ENCODE measurements at places on chromosomes 3 and 15.

- no peak for DNase-seq
Observed at GRCh38 chr15:79962178-79962577, 8.8 kb downstream of the BCL2A1 start.

GRCh38 chr15:24944954-24945353, 9.8 kb upstream of the SNRPN start:
- no peak for DNase-seq

DNA sequence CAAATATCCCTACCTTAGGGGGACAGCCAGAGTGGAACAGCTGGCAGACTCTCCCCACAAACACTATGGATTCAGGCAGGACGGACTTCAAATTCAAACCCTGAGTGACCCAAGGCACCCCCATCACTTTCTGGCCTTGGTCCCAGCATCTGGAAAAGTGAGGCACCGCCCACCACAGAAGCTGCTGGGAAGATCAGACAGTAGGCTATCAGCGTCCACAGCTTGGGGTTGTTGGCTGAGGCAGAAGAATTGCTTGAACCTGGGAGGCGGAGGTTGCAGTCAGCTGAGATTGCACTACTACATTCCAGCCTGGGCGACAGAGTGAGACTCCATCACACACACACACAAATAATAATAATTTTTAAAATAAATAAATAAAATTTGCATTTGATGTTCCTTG, 8.5 kb downstream of the PFKFB4 start:
- no peak for DNase-seq

DNA sequence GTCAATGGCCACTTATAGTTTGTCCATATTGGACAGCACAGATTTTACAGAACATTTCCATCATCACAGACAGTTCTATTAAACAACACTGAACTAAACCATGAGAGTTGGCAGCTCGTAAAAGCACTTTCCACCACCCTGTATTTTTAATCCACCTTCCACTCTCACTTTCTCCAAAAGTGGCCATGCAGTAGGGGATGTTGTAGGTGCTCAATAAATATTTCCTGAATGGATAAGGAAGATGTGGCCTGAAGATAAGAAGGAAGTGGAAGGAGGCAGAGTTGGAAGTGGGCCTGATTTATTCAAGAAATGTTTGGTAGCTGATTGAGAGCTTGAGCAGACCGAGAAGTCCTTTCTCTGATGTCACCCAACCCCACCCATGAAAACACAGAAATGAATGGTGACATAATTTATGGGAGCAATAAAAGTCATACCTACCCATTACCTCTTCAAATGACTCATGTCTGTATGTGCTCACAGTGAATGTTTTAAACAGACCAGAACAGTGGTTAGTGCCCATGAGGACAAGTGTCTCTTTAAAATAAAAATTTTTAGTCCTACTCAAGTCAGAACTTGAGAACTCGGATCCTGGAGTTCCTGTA, 39.6 kb upstream of the CTNNB1 start:
- DNase-seq: no peak

GRCh38 chr3:73235768-73236167, 174.3 kb downstream of the EBLN2 start:
- no peak for DNase-seq

DNA sequence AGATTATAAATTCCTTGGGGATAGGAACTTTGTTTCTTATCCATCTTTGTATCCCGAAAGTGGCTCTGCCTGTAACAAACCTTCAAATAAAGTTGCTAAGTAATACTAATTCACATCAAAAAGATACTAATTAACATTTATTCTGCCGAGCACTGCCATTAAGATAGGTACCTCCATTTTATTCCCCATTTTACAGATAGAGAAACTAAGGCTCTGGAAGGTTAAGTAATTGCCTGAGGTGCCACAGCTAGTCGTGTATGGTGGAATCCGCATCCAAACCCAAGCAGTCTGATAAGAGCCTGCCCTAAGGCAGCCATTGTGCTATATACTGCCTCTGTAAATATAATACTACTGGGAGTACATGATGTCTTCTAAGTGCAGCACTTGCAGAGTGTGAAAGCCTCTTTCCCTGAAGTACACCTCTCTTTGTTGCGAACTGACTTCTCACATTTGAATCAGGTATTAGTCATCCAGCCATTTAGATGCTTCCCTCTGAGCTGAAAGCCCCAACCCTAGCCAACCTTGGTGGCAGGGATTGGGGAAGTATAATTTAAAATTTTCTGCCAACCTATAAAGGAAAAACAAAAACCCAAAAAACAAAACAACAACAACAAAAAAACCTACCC, 78.5 kb upstream of the CHD2 start:
- DNase-seq: no peak

GRCh38 chr3:146921693-146922092, 316.5 kb upstream of the PLSCR5 start:
- no peak for DNase-seq

- no peak for DNase-seq
Observed at GRCh38 chr3:167467848-167468611, 5.8 kb downstream of the SERPINI2 start.

DNA sequence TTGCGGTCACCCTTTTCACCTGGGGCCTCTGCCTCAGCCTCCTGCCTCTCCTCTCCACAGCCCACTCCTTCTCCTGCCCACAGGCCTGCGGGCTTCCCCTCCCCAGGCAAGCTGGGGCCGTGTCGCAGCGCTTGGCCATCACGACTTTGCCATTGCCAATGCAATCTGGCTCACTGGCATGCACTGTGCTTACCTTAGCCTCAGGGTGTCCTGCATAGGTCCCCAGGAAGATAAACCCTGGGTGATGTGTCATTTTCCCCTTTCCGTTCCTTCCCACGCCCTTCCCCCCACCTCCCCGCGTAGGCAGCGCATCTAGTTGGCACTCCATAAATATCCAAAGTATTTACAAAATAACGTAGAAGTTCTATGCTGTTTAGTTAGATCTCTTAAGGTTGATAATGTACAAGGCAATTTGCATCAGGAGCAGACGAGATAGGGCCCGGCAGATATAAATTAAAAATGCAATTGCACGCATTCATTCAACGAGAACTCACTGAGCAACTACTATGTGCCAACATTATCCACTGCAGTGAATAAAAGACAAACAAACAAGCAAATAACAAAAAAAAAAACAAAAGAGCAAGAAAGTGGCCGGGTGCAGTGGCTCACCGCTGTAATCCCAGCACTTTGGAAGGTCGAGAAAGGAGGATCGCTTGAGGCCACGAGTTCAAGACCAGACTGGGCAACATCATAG, 973 bp upstream of the COPG1 start:
- DNase-seq: no peak
